ENCODE measurements at places on chromosomes 16 and 17.

- no peak for DNase-seq
Measured at GRCh38 chr17:64209983-64210382, 53.1 kb downstream of the TEX2 start.

GRCh38 chr17:61010661-61011170 lies 333.1 kb downstream of the BCAS3 start:
- no peak for DNase-seq

GRCh38 chr17:16215002-16215272 lies 397 bp downstream of the NCOR1 start:
- no peak for DNase-seq

DNA sequence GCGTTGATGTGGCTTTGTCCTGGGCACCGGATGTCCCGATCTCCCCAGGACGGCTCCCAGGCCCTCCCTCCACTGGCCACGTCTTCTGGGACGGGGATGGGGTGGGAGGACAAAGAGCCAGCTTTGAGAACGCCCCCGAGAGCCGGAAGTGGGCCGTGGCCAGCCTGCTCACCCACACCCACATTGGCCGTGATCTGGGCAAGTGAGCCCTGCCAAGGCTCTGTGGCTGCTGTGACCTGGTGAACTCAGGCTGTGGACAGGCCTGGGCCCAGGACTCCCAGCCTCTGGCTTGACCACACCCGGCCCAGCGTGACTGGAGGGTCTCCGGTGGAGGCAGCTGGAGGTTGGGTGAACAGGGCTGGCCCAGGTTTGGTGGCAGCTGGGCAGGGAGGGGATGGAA lies 3.3 kb downstream of the CDH15 start:
- DNase-seq, result no peak

DNA sequence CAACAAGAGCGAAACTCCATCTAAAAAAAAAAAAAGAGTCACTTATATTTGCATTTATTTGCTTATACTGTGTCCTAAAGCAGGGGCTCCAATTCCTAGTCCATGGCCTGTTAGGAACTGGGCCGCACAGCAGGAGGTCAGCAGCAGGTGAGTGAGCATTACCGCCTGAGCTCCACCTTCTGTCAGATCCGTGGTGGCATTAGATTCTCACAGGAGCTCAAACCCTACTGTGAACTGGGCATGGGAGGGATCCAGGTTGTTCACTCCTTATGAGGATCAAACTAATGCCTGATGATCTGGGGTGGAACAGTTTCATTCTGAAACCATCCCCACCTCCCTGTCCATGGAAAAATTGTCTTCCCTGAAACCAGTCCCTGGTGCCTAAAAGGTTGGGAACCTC lies 24.9 kb downstream of the ITGB3 start:
- no peak for DNase-seq

- DNase-seq, result no peak
Measured at GRCh38 chr16:65059406-65059980, 62.4 kb downstream of the CDH11 start.

- no peak for DNase-seq
Measured at GRCh38 chr16:54080524-54081008, 206.0 kb downstream of the IRX3 start.

- DNase-seq, result no peak
Measured at GRCh38 chr16:29290631-29291247, 115.8 kb downstream of the NPIPB11 start.

DNA sequence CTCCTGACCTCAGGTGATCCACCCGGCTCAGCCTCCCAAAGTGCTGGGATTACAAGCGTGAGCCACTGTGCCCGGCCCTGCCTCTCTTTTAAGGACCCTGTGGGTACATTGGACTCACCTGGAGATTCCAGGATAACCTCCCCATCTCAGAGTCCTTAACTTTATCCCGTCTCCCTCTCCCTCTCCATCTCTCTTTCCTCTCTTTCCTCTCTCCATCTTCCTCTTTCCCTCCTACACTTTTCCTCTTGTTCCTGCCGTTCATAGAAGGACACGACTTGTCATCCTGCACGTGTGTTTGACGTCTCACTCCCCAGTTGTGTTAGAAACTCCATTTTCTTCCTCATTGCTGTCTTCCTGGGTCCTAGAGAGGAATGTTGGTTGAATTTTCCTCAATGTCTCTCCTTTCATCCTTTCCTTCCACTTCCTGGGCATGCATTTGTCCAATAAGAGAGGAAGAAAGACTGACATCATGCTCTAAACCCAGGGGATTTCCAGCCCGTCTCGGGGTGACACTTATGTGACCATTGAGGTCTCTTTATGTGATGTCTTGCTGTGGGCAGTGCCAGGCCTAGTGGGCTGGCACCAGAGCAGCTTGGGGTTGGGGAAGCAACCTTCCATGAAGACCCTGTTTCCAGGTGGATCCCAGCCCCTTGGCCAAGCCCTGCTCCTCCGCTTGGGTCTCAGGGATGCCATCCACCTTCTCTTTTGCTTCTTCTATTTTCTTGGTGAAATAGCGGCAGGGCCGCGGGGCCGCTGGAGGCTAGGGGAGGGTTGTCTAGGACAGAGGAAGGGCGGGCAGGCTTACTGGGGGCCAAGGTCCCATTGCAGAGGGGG lies 39.8 kb upstream of the IRF8 start:
- no peak for DNase-seq

DNA sequence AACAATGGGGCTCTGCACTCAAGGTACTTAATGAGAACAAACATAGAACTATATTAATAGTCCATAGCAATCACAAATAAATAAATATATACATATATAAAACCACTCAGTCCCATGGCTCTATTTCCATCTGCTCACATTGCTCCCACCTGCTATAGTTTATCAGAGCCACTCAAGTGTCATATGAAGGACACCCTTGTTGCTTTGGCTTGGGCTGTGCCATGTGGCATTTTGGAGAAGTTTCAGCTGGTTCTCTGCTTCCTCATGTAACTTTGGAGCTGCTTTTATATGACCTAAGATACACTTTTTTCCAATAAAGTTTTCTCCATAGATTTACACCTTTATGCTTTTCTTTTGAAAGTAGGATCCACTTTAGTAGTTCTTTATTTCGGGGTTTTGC lies 126.4 kb downstream of the KCNJ2 start:
- no peak for DNase-seq

GRCh38 chr16:58430718-58431117 lies 38.4 kb downstream of the GINS3 start:
- DNase-seq, result no peak

DNA sequence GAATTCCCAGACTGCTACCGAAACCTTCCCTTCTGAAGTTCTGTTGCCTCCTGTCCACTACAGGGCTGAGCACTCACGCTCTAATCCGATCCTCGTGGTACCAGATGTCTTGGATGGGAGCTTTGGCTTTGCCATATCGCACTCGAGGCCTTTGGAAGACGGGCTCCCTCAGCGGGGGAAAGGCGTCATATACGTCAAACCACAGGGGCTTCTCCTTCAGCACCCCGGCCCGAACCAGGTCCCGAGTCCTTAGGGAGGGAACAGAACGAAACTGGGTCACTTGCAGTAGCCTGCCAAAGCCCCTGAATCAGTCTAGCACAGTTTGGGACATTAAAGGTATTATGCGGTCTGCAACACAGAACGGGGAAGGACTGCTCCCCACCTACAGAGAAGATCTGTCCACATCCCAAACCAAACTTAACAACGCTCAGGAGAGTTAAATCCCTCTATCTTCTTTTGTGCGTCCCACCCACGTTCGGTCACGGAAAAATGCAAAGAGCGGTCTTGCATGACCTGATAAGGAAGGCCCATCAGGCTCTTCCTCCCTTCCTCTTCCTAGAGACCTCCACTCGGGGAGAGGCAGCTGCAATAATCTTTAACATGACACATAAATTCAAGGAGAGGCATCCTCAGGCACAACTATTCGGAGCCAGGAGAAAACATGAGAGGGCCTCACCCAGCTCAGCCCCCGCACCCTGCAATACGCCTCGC lies 526 bp downstream of the MRPS23 start:
- DNase-seq, result no peak

DNA sequence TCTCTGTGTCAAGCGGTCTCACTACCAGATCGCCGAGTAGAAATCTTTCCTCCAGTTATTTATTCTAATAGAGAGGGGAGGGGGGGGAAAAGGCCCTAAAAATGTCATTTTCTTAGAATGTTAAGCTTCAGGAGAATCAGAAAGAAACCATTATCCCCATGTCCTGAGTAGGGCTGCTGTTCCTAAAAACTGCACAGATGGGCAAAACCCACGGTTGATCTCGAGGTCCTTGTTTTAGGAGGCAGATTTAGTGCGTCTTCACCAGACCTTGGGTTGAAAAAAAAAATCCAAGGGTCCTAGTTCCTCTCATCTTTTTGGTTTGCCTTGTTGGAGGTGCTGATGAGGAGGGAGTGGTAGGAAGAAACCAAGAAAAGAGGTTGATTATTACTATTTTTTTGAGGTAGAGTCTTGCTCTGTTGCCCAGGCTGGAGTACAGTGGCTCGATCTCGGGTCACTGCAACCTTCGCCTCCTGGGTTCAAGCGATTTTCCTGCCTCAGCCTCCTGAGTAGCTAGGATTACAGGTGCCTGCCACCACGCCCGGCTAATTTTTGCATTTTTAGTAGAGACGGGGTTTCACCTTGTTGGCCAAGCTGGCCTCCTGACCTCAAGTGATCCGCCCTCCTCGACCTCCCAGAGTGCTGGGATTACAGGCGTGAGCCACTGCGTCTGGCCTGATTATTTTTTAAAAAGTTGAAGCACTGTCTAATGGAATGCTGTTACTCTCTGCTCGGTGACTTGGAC lies 1.4 kb downstream of the CBFB start:
- DNase-seq, result no peak
